Stimulated activated CD8-positive, alpha-beta memory T cell treated with anti-CD3 and anti-CD28 coated beads, Interleukin-4, amount 100 ng/mL, for 1 hour (primary cell): ENCODE measurements at places on chromosomes 2 and 18.

DNA sequence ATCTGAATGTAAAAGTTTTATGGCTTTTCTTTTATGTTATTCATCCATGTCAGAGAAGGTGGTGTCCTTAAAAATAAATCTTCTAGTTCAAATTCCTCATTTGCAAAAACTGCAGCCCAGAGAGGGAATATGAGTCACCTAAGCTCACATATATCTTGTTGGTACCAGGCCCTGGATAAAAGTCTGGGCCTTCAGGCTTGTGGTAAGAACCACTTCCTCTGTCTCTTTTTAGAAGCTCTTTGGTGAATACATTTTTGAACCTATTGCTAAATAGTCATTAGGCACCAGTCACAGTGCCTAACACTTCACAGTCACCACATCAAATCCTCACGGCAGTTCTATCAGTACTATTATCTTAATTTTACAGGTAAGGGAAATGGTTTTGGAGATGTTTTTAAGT, 199.2 kb downstream of the KCNS3 start:
- DNase-seq, result no peak

DNA sequence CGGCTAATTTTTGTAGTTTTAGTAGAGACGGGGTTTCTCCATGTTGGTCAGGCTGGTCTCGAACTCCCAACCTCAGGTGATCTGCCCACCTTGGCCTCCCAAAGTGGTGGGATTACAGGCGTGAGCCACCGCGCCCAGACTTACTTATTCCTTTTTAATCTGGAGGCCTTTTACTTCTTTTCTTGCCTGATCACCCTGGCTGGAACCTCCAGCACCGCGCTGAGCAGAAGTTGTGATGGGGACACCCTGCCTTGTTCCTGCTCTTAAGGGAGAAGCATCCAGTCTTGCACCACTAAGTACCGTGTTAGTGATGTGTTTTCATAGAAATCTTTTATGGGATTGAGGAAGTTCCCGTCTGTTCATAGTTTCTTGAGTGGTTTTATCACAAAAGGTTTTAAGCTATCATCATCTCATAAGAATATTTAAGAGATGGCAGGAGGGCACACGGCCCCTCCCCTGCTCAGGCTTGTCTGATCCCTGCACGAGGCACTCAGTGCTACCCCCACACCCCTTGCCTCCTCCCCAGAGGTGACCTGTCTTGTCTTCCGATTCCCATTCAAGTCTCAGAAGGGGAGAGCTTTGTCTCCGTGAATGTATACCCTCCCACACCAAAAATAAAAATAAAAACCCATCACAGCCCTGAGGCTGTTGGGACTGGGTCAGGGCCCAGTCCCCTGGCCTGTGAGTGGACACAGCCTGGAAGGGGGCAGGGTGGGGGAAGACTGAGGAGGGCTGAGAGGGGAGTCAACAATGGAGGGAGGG, 65.3 kb upstream of the SMAD7 start:
- no peak for DNase-seq

- peak; percentile 80 for DNase-seq
These were observed 70.7 kb downstream of the PLB1 start for GRCh38 chr2:28566521-28567041.

DNA sequence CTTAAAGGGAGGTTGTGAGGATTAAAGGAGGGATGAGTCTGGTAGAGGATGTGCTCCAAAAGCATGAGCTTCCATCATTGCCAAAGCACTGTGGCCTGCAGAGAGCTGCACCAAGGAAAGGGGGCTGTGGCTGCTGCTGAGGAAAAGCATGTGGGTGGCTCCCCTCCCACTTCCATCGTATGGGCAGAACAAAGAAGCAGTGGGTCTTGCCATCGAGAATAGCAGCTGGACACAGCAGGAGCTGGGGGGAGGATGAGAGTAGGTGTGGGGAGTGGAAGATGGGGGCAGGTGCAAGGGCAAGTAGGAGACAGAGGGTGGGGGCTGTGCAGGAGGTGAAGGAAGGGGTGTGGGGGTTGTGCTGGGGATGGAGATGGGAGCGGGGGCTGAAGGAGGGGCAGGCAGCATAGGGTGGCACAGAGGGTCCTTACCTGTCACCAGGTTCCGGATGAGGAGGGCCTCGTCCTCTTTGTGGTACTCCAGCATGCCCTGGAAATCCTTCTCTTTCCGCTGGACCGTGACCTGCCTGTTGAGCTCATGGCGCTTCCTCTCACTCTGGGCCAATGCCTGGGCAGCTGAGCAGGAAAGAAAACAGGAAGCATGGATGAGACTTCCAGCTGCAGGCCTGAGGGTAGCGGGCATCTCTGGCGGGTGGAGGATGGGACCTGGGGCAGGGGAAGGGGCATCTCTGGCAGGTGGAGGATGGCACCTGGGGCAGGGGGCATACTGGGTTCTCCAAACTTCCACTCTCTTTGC, 33.6 kb upstream of the ACAA2 start:
- no peak for DNase-seq

GRCh38 chr2:128377071-128377910, 58.6 kb upstream of the HS6ST1 start:
- DNase-seq, result no peak

- DNase-seq, result no peak
These were observed 963 bp downstream of the ERFE start for GRCh38 chr2:238159661-238160205.

DNA sequence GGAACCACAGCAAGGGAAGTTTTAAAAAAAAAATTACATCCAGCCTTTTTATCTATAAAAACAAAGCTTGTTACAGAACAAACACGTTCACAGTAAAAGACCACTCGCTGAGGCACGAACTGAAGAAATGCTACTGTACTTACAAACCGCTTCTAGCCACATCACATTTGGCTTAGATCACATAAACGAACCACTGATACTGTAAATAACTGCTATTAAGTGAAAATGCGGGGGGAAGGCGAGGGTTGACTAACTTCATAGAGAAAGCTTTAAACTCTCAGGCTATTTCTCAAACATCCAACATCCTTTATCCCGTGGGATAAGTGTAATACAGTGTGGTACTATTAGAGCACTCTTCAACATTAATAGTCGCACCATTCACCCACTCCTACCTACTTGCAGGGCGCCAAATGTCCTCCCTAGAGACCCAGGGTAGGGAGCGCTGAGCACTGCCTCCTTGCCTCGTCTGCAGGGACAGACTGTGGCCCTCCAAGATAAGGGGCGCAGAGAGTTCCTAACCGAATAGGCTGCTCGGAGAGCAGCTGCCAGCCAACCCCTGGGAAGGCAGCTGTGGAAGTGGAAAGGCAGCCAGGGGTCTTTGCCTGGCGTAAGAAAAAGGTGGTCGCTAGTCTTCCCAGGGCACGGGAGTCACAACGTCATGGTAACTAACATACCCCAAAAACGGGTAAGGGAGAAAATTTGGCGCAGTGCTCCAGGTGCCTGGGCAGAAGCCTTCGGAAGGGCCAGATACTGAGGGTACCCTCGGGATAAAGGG, 854 bp downstream of the GPR155 start:
- no peak for DNase-seq
